A375 (cell line): ENCODE measurements at places on chromosomes 7 and 10. TPM values are rescaled to one million over a fixed set of nuclear protein-coding genes. Genes with fewer than 3 reads are reported as not detected.

Gene ATOH7
- 0.23 and 0.90 TPM in 2 replicates for total RNA-seq

Gene NYAP1
- total RNA-seq: 0.08 and 0.42 TPM in 2 replicates

Gene CALCR
- total RNA-seq: not detected in 2 replicates

Gene AKR1C8
- 0.21 TPM in 1 of 2 replicates, not detected in the other for total RNA-seq

Gene C1QL3
- total RNA-seq: not detected in 2 replicates

Gene LIPM
- not detected in 2 replicates for total RNA-seq

Gene CDK1
- 64.7 and 69.5 TPM in 2 replicates for total RNA-seq

Gene AKR1C3
- 10.6 and 12.9 TPM in 2 replicates for total RNA-seq

Gene RGR
- total RNA-seq: 0.79 and 0.85 TPM in 2 replicates

Gene LIPN
- total RNA-seq: not detected in 2 replicates

Gene RAMP3
- total RNA-seq: not detected in 2 replicates

Gene RBP4
- 0.82 and 1.0 TPM in 2 replicates for total RNA-seq

Gene AKR1E2
- total RNA-seq: not detected in 2 replicates

Gene STAMBPL1
- total RNA-seq: 55.7 and 68.9 TPM in 2 replicates

Gene SEC31B
- total RNA-seq: 4.3 and 4.7 TPM in 2 replicates

Gene CLRN3
- not detected in 2 replicates for total RNA-seq

Gene IQUB
- total RNA-seq: not detected in 2 replicates

Gene ANKMY2
- 9.9 and 11.7 TPM in 2 replicates for total RNA-seq
